Ureter (tissue), 1 donor: ENCODE measurements at places on chromosomes 7 and 10.

GRCh38 chr7:105399043-105399725 is 10.5 kb upstream of the SRPK2 start:
- DNase-seq: no peak

DNA sequence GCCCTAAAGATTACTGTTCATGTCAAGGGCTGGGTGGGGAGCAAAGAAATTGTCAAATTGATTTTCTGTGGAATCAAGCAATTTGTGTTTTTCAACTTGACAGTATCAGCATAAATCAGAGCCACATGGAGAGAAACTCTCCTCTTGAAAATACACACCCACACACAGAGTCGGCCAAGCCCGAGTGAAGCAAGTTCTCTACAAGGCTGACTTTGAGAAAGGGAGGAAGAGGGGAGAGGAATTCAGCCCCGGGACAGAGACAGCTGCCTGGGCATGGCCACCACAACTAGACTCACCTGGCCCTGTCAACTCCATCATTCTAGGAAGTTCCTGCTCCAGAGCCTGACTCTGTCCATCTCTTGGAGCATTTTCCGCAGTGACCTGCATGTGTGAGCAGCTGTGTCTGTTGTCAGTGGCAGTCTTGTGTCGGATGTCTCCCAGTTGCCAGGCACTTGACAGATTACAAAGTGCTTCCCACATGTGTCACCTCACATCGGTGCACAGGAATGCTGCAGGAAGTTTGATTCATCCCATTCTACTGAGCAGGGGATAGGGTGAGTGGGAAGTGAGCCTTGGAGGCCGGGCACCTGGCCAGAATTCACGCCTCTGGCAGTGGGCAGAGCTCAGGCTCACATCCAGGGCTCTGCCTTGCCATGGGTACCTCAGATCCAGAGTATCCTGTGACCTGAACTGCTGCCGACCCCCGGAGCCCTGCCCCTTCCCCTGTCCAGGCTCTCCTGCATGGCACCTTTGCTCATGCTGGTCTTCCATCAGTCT is 37.9 kb downstream of the ADAM12 start:
- no peak for DNase-seq

DNA sequence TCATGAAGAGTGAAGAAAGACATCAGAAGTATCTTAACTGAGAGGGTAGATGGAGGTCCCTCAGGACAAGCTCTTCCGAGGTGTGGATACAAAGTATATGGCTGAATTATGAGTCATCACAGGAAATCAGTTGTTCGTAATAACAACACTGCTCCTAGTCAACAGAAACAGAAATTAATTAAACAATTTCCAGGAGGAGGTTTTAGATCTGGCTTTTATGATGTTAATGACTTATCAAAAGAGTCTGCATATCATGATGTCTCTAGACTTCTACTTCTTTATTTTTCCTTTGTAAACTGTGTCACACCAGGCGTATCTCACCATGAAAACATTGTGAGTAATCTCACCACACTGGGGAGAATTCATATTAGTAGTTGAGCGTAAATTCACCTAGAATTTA is 31.2 kb downstream of the OSBPL3 start:
- DNase-seq: no peak

DNA sequence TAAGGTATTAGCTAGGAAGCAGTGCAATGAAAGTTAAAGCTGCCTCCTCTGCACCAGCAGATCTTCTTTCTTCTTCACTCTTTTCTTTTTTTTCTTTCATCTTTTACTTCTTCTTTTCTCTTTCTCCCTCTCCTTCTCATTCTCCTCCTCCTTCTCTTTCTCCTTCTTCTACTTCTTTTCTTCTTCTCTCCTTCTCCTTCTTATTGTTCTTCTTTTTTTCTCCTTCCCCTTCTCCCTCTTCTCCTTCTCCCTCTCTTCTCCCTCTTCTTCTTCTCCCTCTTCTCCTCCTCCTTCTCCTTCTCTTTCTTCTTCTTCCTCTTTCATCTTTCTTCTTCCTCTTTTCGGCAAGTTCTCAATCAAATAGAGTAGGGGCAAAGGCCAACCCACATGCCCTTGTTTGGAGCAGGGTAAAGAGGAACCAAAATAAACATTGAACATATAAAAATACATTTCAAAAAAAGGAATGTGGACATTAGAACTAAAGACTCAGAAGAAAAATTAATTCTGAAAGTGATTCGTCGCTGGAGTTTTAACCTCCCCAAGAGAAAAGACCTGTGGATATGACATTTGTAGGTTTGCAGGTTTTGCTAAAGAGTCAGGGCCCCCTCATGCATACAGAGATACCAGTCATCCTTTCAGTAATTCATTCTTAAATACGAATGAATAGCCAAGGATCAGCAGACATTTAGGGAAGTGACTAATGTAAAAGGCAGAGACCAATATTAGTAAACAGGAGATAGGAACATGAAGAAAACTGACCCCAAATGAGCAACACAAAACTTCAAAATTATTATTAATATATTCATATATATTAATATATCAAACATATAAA is 93.0 kb upstream of the RSU1 start:
- no peak for DNase-seq

DNA sequence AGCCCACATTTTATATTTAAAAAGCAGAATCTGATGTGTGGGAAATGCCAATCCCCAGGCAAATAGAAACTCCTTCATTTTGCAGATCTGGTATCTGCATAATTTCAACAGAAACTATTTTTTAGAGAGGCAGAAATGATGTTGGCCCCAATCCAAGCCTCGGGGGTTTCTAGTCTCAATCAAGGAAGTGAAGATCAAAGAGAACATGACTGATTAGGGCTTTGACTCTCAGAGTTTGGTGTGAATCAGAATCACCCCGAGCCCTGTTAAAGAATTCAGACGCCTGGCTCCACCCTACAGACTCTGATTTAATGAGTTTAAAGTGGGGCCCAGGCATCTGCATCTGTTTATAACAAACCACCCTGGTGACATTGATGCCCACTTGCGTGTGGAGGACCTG is 36.7 kb upstream of the UBE2H start:
- no peak for DNase-seq
